ENCODE measurements at places on chromosomes 4 and X.
A peak's percentile ranks its signal among the peaks of the same experiment; 100 is the strongest.

DNA sequence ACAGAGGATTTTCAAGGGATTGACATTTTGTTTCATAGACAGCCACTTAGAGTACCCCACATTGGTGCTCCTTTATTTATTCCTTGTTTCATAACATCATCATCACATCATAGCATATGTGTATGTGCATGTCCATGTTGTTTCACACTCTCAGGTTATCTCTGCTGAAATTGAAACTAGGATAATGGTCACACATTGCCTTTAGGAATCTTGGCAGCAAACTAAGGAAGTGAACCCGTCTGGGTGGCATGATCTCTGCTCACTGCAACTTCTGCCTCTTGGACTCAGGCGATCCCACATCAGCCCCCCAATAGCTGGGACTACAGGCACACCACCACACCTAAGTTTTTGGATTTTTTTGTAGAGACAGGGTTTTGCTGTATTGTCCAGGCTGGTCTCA, 234.2 kb upstream of the ANKRD50 start:
- DNase-seq, result no peak

DNA sequence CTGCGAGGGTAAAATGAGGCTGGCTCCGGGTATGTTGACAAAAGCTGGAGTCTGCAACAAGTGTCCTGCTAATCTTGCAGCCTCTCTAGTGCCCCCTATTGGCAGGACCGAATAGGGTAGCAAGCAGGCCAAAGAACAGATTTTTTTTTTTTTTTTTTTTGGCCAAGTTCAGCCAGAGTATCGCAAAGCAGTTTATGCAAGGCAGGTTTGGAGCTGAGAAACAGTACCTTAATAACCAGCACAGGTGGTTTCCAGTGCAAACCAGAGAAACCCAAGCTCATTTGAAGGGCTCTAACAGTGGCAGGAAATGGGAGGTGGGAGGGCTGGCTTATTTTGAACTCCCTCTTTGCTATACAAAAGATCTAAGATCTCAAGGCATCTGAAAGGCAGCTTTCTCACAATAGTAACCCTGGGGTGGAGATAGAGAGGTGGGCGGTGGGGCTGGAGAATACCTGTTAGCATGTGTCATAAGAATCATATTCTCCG, 38.2 kb upstream of the OCIAD2 start:
- no peak for DNase-seq

DNA sequence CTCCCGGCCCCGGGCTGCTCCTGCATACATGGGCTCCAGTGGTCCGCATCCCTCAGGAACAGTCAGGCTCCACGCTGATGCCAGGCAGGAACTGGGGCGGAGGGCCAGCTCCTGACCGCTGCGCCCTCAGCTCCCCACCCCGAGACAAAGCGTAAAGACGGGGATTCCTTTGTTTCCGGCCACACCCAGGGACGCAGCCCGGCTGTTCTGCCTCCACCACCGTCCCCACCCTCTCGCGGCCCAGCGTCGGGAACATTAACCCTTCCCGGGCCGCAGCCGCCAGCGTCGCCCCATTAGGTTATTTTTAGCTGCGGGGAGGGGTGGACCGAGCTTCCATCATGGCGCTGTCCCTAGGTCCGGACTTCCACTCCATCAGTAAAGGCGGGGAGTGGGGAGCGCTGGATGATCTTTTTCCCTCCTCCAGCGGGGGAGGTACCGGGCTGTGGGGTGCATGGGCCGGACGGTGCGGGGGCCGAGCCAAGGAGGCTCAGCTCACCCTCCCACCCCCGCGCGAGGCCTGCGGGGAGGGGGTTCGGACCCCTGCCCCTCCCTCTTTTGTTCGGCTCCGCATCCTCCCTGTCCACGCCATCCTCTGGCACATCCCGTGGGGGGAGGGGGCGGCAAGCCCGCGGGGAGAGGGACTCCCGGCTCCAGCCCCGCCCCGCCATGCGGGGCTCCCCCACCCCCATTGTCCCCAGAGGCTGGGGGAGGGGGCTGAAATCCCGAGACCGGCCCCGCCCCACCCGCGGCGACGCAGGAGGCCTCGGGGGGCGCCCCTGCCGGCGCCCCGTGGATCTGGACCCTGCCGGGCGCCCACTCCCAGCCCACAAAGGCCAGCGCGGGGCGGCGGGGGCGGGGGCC, 5.3 kb downstream of the CRMP1 start:
- DNase-seq, result no peak

GRCh38 chr4:142416711-142417275, 429.3 kb downstream of the INPP4B start:
- DNase-seq, result no peak

DNA sequence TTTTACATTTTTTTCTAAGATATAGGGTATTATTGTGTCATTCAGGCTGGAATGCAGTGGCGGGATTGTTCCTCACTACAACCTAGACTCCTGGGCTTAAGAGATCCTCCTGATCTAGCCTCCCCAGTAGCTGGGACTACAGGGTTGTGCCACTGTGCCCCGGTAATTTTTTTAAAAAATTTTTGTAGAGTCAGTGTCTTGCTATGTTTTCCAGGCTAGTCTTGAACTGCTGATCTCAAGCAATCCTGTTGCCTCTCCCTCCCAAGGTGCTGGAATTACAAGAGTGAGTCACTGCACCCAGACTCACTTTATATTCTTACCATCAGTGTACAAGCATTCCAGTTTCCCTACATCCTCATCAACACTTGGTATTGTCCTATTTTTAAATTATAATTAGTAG, 156.4 kb upstream of the GYPA start:
- DNase-seq, result no peak

DNA sequence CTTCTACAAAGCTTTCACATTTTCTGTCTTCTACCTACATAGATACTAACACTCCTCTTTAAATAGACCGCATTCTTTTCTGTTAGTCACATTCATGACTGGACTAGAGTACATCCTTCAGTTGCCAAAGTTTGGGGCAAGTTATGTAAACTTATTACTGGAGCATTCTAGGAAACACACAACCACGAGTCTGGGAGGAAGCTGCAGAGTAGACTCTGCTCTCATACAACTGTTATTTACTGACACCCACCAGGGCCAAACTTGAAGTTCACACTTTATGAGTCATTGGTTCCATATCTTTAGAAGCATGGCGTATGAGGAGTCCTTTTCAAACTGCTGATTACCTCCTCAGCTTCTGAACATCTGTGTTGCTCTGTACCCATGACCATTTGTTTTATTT, 87.0 kb downstream of the RNF150 start:
- DNase-seq, result no peak

GRCh38 chrX:72100824-72101351, 30.8 kb downstream of the RTL5 start:
- DNase-seq, result peak; percentile 53

GRCh38 chr4:23438764-23439163, 451.1 kb downstream of the PPARGC1A start:
- no peak for DNase-seq

DNA sequence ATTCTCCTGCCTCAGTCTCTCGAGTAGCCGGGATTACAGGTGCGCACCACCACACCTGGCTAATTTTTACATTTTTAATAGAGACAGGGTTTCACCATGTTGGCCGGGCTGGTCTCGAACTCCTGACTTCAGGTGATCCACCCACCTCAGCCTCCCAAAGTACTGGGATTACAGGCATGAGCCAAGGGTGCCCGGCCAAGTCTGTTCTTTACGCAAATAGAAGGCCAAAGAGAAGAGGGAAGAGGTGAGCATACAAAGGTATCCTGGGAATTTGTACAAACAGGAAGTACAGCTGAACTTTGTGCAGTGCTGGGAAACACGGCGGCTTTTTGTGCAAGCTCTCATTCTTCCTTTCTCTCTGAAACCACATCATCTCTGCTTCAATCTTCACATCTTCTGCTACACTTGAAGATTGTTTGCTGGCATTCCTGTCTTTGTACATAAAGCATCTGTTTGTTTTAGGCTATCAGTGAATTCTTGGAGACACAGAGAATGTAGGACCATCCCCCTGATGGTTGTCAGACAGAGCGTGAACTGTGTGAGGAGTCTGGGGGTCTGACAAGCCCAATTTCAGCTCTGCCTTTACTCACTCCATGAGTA, 71.9 kb upstream of the PRSS48 start:
- no peak for DNase-seq

- no peak for DNase-seq
Measured at GRCh38 chr4:48710446-48711209, 69.5 kb downstream of the FRYL start.

DNA sequence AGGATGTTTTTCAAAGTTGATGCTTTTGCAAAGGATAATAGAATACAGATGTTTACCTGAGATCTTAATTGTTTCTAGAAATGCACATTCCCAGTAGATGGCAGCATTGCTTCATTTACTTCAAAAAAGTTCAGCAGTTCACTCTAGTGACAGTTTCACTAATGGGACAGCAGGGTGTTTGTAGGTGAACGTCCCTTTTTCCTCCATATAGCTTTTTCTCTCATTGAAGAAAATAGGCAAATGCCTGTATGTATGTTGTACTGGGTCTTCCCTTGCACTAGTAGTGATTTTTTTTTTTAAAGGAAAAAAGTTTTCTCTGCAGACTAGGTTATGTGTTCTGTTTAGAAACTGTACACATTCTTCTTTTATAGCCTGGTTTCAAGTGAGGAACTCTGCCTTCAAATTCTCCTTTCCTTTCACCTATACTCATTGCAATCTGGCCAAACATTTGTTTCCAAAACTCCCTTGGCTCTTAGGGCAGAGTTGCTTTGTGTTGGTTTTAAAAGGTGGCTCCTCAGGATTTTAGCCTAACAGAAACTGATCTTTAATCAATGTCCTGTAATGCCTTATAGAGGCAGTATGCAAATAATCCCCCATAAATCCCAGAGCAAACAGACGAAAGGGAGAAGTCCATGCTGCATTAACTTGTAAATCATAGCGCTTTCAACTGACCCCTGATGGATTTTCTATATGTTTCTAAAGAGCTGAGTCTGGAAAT, 86.3 kb downstream of the EGF start:
- DNase-seq, result no peak

DNA sequence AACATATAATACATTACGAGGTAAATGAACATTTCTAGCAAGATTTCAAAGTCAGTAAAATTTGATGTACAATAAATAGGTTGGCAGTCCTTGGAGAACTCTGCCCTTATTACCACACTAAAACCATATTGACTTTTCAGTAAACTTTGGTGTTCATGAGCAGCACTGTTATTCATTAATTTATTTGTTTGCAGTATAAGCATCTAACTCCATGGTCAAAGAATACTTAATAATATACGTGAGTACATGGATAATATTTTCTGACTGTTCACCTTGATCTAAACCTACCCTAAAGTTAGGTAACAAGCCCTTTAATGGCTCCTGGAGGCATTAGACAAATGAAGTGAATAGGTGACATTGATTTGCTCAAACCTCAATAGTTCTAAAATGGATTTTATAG, 817.2 kb upstream of the FTHL17 start:
- no peak for DNase-seq

DNA sequence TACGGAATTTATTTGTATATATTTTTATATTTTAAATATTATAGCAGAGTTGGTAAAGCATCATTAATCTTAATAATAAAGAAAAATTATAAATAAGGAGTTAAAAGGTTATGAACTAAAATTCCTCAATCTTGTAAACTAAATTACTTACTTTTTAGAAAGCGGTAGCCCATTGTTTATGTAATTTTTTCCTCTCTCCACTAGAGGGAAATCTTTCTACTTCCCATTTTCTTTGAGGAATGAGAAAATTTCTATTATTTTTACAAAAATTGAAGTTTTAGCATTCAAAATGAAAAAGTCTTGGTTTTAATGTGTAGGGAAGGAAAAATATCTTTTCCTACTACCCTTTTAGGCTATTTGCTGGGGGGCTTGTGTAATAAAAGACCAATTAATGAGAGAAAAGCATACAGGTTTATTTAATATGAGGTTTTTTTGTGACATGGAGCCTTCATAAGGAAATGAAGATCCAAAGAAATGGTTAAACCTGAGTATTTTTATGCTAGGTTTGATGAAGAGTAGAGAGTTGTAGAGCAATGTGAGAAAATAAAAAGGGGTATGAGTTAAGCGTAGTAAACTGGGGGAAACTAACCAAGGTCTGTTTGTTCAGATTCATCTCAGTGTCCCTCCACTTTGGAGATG, 68.7 kb upstream of the ADAD1 start:
- DNase-seq, result no peak
